ENCODE measurements at places on chromosomes 3 and 15.

DNA sequence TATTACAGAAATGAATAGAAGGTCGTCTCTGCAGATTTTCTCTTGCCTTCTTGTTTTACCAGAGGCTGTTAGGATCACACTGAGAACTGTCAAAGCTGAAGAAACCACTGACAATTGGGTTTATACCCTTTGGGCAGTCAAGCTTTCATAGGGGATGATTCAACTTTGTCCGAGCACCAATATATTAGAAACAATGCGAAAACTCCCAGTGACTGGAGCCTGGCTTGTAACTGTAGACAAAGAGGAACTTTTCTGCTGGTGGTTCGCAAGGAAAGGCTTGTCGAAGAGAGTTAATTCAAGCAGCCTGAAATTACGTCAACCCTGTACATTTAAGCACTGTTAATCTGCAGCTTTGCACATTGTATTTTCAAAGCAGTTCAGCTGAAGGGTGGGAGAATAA is 193.2 kb upstream of the ZNF385D start:
- no peak for DNase-seq

- DNase-seq: no peak
Observed at GRCh38 chr15:52281085-52282035, 14.2 kb downstream of the MYO5C start.

- DNase-seq: peak; percentile 68
Observed at GRCh38 chr3:153628591-153628990, 466.6 kb downstream of the RAP2B start.

GRCh38 chr3:38116471-38117162 is 20.3 kb downstream of the ACAA1 start:
- no peak for DNase-seq

GRCh38 chr3:40237889-40238571 is 71.5 kb upstream of the EIF1B start:
- DNase-seq: no peak

DNA sequence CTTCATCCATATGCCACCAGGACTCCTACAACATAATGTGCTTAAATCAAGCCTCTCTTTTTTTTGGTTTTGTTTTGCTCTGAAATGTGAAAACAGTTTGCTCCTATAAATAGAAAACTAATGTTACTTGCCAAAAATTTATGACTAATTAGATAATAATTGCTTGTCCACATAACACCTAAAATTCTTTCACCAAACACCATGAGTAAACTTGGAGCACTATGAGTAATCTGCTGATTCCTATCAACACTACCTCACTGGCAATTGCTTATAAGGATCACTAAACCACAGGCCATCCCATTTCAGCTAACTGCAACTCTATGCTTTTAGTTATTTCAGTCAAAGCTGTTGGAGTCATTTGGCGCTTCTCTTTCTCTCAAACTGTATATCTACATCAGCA is 252.7 kb downstream of the EPHA3 start:
- DNase-seq: no peak

GRCh38 chr3:195907684-195907933 is 742 bp downstream of the TNK2 start:
- no peak for DNase-seq

- no peak for DNase-seq
Observed at GRCh38 chr15:59020322-59020721, 32.9 kb downstream of the RNF111 start.

GRCh38 chr3:43178891-43179366 is 73.0 kb upstream of the POMGNT2 start:
- no peak for DNase-seq

- no peak for DNase-seq
Observed at GRCh38 chr15:42363942-42364341, 4.6 kb downstream of the CAPN3 start.

DNA sequence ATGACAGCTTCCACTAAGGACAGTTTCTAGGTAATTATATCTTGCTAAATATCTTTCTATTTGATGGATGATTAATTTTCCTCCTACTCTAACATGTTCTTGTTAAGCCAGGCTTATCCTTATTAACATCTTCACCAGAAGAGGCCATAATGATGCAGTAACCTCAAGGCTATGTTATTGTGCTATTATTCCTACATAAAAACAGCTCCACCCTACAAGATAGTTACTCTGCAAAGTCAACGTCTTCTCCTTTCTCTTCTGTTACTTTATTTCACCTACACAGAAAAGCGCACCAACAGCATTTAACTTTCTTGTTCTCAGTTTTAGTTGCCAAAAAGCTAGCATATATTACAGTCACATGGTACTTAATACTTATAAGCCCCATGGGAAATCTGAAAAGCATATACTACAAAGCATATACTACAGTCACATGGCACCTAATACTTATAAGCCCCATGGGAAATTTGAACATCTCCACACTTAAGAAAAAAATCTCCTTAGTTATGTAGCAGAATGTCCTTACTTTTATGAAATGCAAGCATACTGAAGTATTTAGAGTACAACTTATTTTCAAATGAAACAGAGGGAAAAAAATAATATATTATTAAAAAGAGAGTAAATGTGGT is 13.4 kb downstream of the ADAM10 start:
- DNase-seq: no peak

DNA sequence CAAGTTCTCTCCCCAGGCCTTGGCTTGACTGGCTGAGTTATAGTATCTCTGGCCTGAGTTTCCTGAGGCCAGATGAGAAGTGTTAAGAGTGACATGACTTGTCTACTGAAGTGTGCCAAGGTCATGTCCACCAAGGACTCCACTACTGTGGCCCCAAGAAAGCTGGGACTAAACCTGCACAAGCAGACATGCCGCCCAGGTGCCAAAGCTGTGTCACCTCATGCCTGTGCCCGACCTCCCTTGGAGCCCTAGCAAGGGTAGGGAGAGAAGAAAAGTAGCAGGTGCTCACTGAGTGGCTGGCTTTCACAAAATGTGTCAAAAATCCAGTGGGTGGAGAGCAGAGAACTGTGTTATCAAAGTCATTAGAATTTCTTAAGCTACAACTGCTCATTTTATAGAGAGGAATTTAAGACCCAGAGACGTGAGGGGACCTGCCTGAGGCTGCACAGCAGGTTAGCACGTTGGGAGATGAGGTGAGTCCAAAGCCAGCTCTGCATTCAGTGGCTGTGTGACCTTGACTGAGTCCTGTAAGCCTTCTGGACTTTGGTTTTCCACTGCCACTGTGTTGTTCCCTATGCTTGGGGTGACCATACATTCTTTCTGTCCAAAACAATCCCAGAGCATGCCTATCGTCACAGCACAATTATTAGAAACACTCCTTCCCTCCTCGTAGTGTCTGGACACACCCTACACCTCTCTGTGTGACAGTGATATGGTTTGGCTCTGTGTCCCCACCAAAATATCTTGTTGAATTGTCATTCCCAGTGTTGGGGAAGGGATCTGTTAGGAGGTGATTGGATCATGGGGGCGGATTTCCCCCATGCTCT is 5.0 kb upstream of the LYSMD4 start:
- DNase-seq: no peak

DNA sequence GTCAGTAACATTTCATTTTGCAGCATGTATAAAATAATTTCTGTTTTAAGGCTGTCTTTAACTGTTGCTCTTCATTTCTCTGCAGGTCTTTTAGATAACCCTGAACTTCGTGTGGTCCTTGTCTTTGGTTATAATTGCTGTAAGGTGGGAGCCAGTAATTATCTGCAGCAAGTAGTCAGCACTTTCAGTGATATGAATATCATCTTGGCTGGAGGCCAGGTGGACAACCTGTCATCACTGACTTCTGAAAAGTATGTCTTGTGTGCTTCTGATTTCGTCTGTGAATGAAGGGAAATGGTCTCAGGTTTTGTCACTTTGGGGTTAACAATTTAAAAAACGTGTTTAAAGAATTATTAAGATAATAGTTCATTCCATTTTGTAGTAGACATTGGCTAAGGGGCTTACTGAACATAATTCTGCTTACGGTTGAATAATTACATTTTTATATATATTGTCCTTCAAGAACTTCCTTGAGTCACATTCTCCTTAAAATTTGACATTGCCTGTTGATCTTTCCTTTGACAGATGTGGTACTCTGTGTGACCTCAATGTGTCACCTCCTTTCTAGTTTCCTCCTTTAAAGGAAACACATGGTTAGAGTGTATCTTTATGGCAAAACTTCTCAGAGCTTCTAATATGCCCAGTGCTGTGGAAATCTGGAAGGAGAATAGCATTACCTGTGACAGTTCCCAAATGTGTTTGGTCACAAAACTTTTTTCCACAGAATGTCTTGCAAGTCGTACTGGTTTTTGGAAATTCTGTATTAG is 26.3 kb downstream of the FBXO22 start:
- DNase-seq: peak; percentile 62

DNA sequence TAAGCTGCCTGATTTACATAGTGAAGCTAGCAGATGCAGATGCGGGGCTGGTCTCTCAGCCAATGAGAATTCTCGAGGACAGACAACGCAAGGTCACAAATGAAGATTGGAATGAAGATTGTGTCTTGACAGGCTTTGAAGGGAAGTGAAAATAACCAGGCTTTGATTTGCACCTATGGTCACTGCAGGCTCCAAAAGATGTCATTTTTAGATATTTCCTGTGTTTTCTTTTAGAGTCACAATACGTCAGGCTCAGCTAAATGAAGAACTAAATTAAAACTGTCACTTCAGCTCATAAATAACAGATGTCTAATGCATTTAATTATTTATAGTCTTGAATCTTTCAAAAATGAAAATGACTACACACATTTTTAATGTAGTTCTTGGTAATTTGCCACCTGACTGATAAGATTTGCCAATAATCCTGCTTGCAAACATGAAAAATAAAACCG is 99.5 kb downstream of the SQOR start:
- DNase-seq: no peak

DNA sequence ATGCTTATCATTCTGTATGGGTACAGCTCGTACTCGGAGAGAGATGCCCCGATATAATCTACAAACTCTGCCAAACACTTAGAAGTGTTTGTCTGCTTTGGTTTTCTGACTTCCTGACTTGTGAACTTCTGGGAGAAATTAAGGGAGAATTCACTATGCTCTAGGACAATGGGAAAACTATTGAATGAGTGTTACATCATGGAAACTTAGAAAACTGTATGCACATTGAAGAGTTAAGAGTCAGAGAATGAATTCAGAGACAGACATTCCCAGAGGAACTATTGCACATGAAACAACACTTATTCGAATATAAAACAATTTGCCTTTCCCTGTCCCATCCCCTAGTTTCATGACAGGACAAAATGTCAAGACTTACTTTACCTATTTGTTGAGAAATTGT is 57.8 kb downstream of the DTWD1 start:
- DNase-seq: no peak

- peak; percentile 22 for DNase-seq
Observed at GRCh38 chr3:47133641-47134040, 30.3 kb downstream of the SETD2 start.

GRCh38 chr3:101243285-101244211 is 76.8 kb downstream of the IMPG2 start:
- no peak for DNase-seq

GRCh38 chr3:45437383-45437782 is 49.0 kb downstream of the LARS2 start:
- DNase-seq: peak; percentile 13

DNA sequence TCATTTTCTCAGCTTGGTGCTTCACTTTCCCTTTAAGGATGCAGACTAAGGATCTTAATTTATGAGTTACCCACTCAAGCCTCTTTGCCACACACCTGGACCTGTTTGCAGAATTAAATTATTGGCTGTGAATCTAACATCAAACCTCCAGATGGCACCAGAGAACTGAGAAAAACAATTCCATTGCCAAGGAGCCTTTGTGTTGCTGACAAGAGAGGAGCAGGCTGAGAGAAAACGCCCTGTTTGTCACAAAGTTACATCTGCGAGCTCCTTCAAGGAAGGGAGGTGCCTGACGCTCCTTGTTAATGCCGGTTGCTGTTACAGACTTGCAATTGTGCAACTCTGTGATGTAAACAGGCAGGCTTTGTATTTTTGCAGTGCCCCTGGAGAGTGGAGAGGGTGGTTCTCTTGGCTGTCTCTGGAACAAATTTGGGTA is 36.3 kb upstream of the TMC3 start:
- peak; percentile 89 for DNase-seq

GRCh38 chr15:82158811-82159210 is 103.7 kb downstream of the EFL1 start:
- DNase-seq: no peak

GRCh38 chr3:133494469-133494868 is 79.0 kb upstream of the CDV3 start:
- peak; percentile 21 for DNase-seq

- DNase-seq: peak; percentile 61
Observed at GRCh38 chr3:7630925-7631324, 770.0 kb downstream of the GRM7 start.

- DNase-seq: no peak
Observed at GRCh38 chr3:57617739-57618138, 20.6 kb upstream of the ARF4 start.

DNA sequence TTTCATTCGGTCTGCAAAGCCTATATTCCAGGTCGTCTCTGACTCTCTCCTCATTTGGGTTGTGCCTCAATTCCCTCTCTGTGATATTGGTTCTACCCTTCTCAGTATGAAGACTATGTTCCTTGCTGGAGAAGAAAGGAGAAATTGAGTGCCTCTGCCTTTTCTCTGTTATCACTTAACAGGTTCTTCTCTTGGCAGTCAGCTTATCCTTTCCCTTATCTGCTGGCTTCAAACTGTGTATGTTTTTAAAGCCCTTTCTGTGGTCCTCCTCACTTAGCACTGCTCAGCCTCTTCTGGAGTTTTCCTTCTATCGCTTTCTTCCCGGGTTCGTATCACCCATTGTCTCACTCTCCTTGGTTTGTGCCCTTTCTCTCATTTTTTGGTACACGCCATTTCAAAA is 65.3 kb upstream of the FSTL1 start:
- DNase-seq: no peak

DNA sequence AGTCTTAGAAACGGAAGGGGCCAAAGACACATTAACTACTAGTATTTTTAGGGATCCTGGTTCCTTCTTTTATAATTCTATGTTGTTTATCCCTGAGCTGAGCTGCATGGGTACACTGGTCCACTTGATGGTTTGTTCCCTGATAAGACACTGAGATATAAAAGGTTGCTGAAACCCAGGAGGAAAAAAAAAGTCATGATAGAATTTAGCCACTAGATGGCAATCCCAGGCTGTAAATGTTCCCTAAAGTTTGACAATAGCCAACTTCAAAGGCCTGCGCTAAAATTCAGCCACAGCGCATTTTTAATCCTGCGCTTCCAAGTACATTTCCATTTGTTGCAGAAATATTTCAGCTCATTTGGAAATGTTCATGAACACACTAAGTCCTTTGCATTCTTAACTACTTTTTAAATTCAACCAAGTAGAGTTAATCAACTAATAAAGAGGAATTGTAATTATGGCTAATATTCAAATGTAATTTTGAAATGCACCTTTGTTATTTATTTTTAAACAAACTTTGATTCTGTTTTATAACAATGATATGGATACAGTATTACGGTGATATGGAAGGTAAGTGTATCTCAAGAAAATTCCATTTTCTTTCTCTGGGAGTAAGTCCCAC is 249.3 kb upstream of the FEZF2 start:
- peak; percentile 51 for DNase-seq

GRCh38 chr15:90265271-90266060 is at the start of gene NGRN:
Gene NGRN (plus strand): TSS chr15:90265672. CDS start chr15:90265713, 41 bp downstream.
- DNase-seq: peak; percentile 92

- no peak for DNase-seq
Observed at GRCh38 chr3:21195203-21195602, 555.8 kb downstream of the ZNF385D start.
